ENCODE measurements at places on chromosomes 3 and 15. TPM values are rescaled to one million over a fixed set of nuclear protein-coding genes. Genes with fewer than 3 reads are reported as not detected.

CPNE9 gene
- 0.25 TPM for polyA plus RNA-seq

IDH3A gene
- 47.6 TPM for polyA plus RNA-seq

ARGFX gene
- polyA plus RNA-seq: not detected

NT5DC2 gene
- 219 TPM for polyA plus RNA-seq

VPS39 gene
- 73.6 TPM for polyA plus RNA-seq

IL5RA gene
- polyA plus RNA-seq: 4.0 TPM

TEX55 gene
- not detected for polyA plus RNA-seq

TP63 gene
- 0.28 TPM for polyA plus RNA-seq

SIDT1 gene
- polyA plus RNA-seq: 2.7 TPM

KBTBD8 gene
- 1.3 TPM for polyA plus RNA-seq

GOLGA6D gene
- polyA plus RNA-seq: 0.14 TPM

KLHL18 gene
- polyA plus RNA-seq: 14.1 TPM

TGFBR2 gene
- polyA plus RNA-seq: 119 TPM
